G401 (cell line): ENCODE measurements at places on chromosomes 6 and 20. TPM values are rescaled to one million over a fixed set of nuclear protein-coding genes. Genes with fewer than 3 reads are reported as not detected.

GRCh38 chr6:104559435-104560202 lies 300.1 kb downstream of the HACE1 start:
- DNase-seq: no peak

DNA sequence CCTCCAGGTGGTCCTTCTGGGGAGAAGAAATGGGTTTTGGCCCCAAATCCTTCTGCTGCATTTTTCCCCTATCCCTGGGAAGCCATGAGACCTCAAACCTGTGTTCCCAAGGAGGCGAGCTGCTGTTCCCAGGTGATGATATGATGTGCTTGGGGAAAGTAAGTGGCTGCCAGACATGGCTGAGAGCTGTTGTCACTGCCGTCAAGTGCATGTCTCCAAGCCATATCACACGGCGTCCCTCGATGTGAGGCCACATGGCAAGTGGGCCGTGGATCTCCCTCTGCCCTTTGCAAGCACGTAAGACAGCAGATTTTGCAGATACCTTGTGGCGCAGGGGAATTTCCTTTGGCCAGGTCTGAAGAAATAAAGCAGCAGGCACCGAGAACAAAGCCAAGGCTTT lies 103.7 kb upstream of the CD93 start:
- no peak for DNase-seq

- DNase-seq: no peak
Observed at GRCh38 chr6:122803171-122803661, 14.2 kb downstream of the SMPDL3A start.

SLPI gene
- total RNA-seq: not detected in 2 replicates

XKR7 gene
- 5.7 and 6.8 TPM in 2 replicates for total RNA-seq

MCM3 gene
- total RNA-seq: 326 and 392 TPM in 2 replicates

- no peak for DNase-seq
Observed at GRCh38 chr6:21780679-21781078, 187.1 kb downstream of the SOX4 start.

HLA-DQA2 gene
- not detected in 2 replicates for total RNA-seq

- no peak for DNase-seq
Observed at GRCh38 chr6:127618729-127619128, 41.8 kb downstream of the C6orf58 start.

DUSP22 gene
- 16.6 and 16.9 TPM in 2 replicates for total RNA-seq

DNA sequence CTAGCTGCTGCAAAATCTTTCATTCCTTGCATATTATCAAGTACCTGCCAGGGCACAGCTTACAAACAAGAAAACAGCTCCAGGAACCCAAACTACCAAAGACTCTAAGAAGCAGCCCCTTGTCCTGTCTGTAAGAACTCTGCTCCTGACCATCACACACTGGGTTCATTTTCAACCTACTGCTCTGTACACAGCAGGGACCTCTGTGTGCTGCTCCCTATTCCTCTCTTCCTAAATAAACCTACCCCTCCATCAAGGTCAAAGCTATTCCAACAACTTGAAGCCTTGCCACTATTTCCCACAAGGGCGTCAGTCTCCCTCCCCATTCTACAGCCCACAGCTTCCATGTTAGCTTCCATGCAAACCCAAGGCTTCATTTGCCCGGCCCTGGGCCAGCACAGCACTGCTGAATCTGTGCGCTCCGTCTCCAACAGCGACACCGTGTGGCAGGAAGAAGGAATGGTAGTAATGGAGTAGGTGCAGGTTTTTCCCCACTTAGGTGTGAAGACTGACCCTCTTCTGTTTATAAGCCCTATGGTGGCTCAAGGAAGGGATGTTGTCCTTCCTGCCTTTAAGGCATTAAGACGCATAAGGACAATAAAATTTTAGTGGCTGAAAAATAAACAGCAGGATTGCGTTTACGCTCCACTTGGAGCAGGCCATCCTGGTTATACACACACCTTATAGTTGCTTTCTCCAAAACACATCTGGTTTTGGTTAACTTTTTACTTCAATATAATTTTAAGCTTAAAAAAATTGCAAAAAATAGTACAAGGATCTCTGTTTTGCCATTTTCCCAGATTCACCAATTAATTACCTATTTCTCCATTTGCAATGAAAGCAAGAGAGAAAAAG lies 115.2 kb upstream of the NXT1 start:
- DNase-seq: peak; percentile 56

GRCh38 chr6:41502917-41503671 lies 43.1 kb upstream of the FOXP4 start:
- DNase-seq: no peak

DNA sequence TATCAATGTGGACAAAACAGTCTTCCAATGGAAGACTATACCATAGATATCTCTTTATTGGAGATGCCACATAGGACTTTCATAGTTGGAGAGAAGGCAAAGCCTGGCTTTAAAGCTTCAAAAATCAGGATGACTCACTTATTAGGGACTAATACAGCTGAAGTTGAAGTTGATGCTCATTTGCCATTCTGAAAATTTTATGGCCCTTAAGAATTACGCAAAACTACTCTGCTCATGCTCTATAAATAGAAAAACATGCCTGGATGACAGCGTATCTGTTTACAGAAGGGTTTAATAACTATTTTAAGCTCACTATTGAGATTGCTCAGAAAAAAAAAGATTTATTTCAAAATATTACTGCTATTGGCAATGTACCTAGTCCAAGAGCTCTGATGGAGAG lies 155.5 kb upstream of the DST start:
- DNase-seq: no peak

MAP3K5 gene
- not detected in 2 replicates for total RNA-seq

GRCh38 chr20:36855241-36855657 lies 20.7 kb upstream of the TLDC2 start:
- DNase-seq: peak; percentile 76
